ENCODE measurements at places on chromosomes 16 and 17.

- DNase-seq: peak; percentile 51
Measured at GRCh38 chr16:11949527-11949926, 7.7 kb upstream of the NPIPB2 start.

- DNase-seq: no peak
Measured at GRCh38 chr17:39800540-39800939, 62.8 kb downstream of the GRB7 start.

DNA sequence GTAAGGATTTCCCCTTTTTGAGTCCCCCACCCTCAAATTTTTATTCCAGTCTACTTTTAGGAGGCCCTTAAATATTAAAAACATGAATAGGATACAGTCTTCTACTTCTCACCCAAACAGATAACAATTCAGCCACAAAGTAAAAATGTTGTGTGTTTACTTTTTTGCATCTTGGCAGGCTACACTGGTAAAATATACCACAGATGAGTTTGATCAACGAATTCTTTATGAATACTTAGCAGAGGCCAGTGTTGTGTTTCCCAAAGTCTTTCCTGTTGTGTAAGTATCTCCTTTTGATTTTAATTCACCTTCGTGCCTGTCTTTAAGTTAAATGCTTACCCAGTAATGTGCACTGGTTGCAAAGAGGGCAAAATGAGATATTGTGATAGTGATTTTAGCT is 34.4 kb upstream of the RAB11FIP4 start:
- no peak for DNase-seq

DNA sequence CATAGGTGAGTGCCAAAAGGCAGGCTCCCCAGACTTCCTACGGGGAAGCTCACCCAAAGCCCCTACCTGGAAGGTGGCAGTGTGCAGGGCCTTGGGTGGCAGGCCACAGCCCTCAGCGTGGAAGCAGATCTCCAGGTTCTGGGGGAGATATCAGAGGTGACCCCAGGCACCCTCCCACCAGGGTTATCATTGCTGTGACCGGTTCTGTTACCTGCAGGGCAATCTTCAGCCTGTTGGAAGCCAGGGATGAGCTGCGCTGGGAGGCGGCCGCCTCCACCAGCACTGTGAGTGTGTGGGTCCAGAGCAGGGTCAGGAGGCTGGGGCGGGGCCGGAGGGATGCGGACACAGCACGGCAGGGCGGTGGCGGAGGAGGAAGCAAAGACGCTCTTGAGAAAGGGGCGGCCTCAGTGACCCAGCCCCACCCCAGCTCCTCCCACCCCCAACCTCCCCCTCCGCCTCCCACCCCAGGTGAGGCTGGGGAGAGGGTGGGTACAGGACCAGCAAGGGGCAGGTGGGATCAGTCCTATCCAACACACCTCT is 13.1 kb downstream of the UNC13D start:
- no peak for DNase-seq

DNA sequence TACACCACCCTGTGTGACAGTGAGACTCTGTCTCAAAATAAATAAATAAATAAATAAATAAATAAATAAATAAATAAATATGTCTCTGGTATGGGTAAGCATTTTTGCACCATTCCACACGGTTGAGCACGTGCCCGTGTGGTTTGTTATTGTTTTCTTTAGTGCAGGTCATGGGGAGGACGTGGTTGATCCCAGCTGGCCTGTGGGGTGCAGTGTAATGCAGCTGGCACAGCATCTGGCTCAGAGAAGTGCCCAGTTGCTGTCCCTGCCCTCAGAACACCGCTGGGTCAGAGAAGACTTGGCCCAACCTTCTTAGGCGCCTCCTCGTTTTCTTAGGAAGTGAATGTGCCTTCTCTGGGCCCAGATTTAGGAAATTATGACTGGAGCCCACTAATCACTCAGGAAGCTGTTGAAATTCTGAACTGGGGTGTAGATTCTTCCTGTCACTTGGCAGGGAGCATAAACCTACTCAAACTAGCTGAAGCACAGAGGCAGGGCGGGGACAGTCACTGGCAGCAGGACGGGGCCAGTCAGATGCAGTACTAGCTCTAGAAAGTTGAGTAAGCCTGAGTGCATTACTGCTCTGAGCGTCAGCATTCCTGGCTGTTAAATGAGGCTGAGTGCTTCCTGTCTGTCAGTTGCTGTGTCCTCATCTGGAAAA is 85.9 kb downstream of the SNX29 start:
- DNase-seq: peak; percentile 96

- DNase-seq: peak; percentile 15
Measured at GRCh38 chr16:2364638-2365210, 24.2 kb upstream of the ABCA3 start.

DNA sequence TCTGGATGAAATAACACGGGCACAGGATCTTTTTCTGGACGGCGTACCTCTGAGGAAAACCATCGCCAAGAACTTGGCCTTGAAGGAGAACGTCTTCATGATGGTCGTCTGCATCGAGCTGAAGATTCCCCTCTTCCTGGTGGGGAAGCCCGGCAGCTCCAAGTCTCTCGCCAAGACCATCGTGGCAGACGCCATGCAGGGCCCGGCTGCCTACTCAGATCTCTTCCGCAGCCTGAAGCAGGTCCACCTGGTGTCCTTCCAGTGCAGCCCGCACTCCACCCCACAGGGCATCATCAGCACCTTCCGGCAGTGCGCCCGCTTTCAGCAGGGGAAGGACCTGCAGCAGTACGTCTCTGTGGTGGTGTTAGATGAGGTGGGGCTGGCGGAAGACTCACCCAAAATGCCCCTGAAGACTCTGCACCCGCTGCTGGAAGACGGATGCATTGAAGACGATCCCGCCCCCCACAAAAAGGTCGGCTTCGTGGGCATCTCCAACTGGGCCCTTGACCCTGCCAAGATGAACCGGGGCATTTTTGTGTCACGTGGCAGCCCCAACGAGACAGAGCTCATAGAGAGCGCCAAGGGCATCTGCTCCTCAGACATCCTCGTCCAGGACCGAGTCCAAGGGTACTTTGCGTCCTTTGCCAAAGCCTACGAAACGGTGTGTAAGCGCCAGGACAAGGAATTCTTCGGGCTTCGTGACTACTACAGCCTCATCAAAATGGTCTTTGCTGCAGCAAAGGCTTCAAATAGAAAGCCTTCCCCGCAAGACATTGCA is 68.3 kb upstream of the ENDOV start:
- DNase-seq: no peak

DNA sequence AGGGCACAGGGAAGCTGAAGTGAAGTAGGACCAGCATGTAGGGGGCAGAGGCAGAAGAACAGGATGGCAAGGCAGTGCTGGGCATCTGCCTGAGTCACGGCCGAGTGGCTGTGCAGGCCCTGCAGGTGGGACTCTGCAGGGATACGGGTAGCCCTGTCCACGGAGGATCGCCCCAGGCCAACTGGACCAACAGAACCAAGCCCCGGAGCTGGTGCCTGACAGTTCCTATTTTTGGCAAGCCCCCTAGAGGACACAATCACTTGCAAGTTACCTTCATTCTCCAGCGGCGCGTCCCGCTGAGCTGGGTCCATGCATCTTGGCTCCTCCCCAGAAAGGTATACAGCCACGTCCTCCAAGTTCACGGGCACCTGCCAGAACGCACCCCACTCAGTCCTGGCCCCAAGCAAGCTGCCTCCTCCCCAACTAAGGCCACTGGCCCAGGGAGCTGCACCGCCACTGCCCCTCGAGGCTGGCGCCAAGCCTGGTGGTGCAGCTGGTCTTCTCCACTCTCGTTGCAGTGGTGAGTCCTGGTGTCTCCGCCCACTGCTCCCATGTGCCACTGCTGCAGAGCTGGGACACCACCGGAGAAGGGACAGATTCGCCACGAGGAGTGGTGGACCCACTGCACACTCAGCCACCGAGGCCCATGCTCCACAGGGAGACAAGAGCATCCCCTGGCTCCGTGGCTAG is 6.6 kb downstream of the ZNF500 start:
- no peak for DNase-seq

DNA sequence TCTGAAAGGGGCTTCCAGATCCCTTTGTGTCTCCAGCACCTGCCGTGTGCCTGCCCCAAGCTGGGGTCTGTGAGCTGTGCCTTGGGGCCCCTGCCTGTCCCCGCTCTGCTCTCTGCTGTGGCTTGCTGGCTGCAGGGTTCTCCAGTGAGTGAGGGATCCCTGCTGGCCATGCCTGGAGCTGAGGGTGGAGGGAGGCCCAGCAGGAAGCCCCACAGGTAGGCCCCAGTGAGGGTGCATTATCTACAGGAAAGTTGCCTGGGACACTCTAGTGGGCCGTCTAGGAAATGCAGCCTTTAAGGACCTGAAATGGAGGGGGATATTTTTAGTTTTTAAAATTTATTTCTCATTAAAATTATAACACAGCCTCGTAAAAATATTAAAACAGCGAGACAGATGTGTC is 50.9 kb downstream of the JPH3 start:
- DNase-seq: no peak

- DNase-seq: no peak
Measured at GRCh38 chr16:17193566-17194100, 277.1 kb downstream of the XYLT1 start.

GRCh38 chr17:19386974-19387920 is at the start of gene MFAP4:
TSS of gene MFAP4 (minus strand) at chr17:19387190. CDS start at chr17:19387155, 35 bp downstream.
- peak; percentile 77 for DNase-seq
